CD4-positive, alpha-beta memory T cell (primary cell): ENCODE measurements at places on chromosomes 5 and 9.

- DNase-seq: no peak
Observed at GRCh38 chr5:38257308-38258041, 884 bp upstream of the EGFLAM start.

DNA sequence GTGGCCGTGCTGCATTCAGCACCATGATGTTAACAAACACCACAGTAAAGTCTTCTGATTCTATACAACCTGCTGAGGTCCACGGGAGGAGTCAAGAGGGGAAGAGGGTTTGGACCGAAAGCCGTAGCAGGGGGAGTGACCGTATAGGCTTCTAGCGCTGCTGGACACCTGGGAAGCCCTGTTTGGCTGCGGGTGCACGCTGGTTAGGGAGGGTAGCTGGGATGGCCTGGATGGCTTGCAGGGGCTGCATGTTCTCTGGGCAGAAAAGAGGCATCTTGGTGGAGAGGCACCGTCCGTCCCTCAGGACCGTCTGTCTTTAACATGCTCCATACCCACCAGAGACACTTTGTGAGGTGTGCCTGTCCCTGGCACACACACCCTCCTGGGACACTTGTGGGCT lies 251.0 kb upstream of the IRX1 start:
- DNase-seq: no peak

- no peak for DNase-seq
Observed at GRCh38 chr5:74471875-74472274, 168.7 kb downstream of the ENC1 start.

DNA sequence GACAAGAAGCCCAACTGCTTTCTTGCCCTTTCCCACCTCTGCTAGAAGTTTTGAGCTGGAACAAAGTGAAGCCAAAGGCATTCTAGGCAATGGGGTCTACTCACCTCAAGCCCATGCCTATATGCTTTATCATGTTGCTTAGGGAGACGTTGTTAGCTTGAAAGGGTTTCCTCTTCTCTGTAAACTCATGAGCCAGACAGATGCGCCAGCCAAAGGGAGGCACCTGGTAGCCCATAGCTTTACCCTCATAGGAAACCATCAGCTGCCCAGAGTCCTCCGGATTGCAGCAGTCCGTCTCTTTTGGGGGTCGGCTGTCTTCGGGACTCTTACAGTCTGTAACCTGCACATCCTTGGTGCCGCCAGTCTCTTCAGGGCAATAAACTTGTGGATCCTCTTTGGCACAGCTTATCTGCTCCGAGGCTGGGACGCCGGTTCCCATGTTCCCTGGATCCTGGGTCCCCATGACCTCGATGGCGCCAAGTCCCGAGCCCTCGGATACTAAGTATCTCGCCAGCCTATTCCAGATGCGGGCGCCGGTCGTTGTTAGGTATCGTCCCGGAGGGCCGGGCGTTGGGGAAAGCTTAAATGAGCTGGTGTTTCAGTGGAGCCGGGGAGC lies 678 bp downstream of the GBA2 start:
- DNase-seq: no peak

- DNase-seq: no peak
Observed at GRCh38 chr5:88677376-88677895, 205.5 kb downstream of the MEF2C start.

GRCh38 chr9:109994141-109994540 lies 213.8 kb downstream of the C9orf152 start:
- no peak for DNase-seq

- DNase-seq: no peak
Observed at GRCh38 chr5:170885809-170886208, 24.0 kb downstream of the RANBP17 start.

DNA sequence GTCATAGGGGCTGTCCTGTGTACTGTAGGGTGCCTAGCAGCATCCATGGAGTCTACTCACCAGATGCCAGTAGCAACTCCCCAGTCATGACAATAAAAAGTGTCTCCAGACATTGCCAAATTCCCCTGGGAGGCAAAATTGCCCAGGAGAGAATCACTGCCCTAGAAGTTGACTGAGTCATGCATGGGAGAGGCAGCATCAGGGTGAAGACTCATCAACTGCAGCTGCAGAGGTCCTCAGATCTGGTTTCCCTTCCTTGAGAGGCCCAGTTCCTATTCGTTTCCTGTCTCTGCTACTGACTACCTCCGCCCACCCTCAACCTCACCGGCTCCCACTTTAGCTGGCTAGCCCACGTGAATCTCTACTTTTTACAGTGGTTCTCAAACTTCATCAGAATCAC lies 88.6 kb upstream of the AGXT2 start:
- no peak for DNase-seq

GRCh38 chr5:74212336-74212735 lies 428.2 kb downstream of the ENC1 start:
- DNase-seq: no peak

DNA sequence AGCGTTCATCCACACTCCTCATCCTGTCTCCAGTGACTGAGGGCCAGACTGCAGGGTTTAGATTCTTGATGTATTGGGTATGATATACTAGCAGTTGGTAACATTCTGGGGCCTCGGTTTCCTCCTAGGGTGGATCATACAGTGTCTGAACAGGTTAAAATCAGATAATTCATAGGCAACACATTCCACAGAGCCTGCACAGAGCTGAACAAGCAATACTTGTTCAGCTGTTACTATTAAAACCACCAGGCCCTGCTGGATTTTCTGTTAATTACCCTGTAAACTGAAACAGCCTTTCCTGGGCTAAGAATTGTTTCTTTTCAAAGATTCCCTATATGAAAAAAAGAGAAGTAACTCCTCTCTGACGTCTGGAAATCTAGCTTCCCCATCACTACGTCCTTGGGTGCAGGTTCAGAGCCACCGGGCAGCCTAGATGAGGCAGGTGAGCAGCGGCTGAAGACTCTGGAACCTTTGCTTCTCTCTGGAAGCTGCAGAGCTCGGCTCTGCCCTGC lies 1313.5 kb upstream of the WWC1 start:
- DNase-seq: no peak

- DNase-seq: no peak
Observed at GRCh38 chr5:116528519-116529234, 45.9 kb downstream of the SEMA6A start.

GRCh38 chr5:58890701-58891085 lies 307.8 kb downstream of the RAB3C start:
- DNase-seq: no peak

DNA sequence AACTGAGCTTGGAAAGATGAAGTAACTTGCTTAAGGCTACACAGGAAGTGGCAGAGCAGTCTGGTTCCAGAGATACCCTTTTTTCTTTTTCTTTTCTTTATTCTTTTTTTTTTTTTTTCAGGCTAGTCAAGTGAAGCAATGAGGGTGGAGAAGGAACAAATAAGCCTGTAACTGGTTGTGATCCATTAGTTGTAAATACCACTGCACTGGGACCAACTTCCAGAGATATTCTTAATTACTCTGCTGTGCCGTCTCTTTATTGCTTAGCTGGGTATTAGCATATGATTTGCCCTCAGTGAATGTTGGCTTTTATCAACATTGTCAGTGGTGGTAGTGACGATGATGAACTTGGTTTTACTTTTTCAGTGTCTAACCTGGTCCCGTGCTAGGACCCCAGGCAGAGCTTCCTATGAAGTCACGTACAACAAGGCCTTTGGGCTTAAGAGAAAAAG lies 26.7 kb downstream of the LNPEP start:
- peak; percentile 37 for DNase-seq

GRCh38 chr9:131237931-131238401 lies 38.3 kb downstream of the FAM78A start:
- peak; percentile 85 for DNase-seq

- DNase-seq: no peak
Observed at GRCh38 chr5:173786286-173787187, 101.6 kb upstream of the CPEB4 start.
